ENCODE measurements at places on chromosomes 12 and 14. TPM values are rescaled to one million over a fixed set of nuclear protein-coding genes. Genes with fewer than 3 reads are reported as not detected.

Gene RFX4
- not detected for total RNA-seq

GRCh38 chr12:30878024-30878423 lies 48.5 kb upstream of the TSPAN11 start:
- DNase-seq: no peak

DNA sequence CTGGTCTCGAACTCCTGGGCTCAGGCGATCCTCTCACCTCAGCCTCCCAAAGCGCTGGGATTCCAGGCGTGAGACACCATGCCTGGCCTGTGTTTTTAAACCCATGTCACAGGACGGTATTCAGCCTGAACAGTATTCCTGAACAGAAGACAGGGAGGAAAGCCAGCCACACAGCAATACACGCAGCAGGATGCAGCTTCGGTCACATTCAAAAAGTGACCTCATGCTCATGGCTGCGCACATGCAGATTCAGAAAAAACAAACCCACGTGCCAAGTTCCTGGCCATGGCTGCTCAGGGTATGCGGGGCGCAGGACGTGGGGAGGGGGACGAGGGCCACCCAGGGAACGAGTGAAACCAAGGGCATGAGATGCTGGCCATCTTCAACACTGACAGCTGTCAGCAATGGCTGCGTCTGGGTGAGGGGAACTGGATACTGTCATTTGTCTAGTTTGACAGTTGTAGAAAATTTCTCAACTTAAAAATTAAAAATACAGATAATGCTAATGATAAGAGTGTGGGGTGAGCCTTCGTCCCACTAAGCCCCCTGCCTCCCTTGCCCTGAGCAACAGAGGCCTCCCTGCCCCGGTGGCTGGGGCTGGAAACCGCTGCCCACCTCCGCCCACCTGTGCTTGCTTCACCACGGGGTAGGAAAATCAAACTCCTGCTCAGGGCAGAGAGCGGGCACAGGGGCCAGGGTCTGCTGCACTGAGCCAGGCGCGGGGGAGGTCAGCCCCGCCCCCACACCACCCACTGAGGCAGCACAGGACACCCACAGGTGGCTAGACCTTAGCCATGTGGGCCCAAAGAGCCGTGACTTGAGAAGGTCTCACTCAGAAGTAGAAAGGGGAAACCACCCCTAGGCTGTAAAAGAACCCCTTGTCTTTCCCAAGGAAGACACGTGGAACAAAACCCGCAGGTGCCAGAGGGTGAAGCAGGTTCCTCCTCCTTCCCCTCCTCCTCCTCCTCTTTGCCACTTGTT lies 84.2 kb downstream of the SCARB1 start:
- no peak for DNase-seq

Gene NINJ2
- total RNA-seq: 4.8 TPM

DNA sequence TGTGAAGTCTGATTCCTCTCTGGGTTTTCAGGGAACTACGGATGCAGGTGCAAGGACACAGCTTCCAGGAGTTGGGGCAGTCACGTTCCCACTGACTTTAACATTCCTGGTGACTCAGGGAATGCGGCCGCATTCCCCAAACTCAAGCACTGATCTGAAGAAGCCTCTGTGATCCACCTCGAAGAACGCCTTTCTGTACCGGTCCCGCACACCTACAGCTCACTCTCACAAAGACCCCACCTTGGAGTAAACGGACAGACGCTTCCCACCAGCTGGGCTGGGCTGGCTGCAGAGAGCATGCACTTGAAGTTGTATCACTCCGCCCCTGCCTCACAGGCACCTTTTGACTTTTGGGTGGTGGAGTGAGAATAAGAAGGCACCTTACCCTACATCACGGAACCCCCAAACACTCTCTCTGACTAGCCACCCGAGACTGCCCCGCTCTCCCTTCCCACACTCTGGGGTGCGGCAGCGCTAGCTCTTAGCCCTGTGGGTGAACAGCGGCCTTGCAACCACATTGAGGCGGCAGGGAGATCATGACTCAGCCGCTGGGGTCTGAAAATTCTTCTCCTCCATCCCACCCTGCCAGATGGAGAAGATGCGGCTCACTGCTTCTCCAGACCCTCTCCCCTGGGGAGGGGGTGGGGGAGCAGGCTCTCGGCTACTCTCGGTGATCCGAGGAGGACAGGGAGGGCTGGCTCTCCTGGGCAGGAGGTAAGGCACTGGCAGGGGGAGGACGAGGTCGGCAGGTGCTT lies 23.7 kb upstream of the HDAC7 start:
- no peak for DNase-seq
